ENCODE measurements at places on chromosomes 4 and X.

DNA sequence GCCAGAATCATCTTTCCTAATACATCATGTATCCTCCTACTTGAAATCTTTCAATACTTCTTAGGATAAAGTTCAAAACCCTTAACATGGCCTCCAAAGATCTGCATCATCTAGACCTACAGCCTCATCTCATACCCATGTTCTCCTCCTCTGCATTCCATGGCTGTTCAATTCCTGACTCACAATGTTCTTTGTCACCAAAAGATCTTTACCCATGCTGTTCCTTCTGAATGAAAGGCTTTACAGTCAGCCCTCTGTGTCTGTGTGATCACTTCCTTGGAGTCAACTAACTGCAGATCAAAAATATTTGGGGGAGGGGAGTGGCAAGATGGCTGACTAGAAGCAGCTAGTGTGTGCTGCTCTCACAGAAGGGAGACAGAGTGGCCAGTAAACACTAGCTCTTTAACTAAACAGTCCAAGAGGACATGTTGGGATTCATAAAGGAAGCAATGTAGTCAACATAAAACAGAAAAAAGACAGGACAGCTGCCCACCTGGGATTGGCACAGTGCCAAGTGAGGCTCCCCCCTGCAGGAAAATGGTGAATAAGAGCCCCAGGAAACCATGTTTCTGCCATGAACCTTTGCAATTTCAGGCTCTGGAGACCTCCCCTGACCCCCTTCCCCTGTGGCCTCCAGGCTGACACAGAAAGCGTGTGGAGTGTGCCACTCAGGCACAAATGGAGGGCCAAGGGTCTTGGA, 31.9 kb downstream of the CBR4 start:
- no peak for DNase-seq

GRCh38 chrX:154784149-154784995, 20.9 kb downstream of the MPP1 start:
- no peak for DNase-seq

GRCh38 chrX:124209792-124210576, 122.5 kb upstream of the TEX13D start:
- no peak for DNase-seq

- no peak for DNase-seq
These were observed 5.8 kb downstream of the WAS start for GRCh38 chrX:48689208-48689920.

DNA sequence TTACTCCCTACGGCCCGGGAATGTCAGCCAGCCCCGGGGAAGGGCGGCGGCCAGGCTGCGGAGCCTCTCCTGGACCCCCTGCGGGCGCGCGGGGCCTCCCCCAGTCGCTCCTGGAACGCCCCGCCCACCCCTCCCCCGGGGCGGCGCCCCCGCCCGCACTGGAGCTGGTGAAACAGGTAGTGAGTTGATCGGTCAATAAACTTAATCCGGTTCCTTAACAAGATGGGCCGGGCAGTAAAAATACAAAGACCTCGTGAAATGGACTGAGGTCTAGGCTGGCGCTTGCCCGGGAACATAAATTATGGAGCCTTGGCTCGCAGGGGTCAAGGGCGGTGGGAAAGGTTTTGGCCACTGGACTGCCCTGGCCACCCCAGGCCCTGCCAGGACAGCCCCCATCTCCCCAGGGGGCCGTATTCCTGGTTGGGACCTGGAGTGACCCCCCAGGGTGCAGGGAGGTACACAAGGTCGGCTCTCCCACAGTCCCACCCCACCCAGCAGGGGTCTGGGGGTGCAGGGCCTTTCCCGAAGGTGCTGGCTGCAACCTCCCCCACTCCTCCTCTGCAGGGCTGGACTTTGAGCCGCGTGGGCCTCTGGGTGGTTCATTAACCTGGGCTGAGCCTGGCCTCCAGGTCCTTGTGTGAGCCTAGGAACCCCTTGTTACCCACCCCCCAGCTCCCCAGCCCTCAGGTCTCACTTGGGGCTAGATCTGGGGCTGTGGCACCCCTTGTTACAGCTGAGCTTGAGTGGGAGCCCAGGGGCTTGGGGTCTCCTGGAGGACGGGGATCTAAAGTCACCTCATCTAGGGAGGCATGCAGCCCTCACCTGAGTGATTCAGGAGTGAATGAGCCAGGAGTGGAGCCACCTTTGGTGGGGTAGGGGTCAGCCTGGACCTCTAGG, 2.5 kb downstream of the FGFR3 start:
- DNase-seq, result no peak

DNA sequence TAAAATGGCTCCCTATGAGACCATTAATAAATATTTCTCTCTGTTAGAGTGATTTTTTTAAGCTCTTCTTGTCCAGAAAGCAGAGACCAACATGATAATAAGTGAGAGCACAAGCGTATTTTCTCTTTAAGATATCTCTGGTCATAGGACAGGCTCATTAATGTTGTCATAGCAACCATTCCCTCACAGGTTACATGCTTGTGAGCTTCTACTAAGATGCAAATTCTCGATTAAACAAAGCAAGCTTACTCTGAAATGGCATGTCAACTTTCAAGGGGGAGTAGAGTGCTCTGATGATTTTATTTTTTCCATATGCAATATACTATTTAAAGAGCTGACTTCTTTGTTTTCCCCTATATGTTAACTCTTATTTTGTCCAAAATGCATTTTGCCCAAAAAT, 487.2 kb upstream of the LCORL start:
- DNase-seq, result no peak

DNA sequence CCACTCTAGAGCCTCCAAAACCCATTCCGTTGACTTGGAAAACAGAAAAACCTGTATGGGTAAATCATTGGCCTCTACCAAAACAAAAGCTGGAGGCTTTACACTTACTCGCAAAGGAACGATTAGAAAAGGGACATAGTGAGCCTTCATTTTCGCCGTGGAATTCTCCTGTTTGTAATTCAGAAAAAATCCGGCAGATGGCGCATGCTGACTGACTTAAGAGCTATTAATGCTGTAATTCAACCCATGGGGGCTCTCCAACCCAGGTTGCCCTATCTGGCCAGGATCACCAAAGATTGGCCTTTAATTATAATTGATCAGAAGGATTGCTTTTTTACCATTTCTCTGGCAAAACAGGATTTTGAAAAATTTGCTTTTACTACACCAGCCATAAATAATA, 60.8 kb downstream of the ZNF732 start:
- peak; percentile 55 for DNase-seq

- no peak for DNase-seq
These were observed 43.2 kb downstream of the SCFD2 start for GRCh38 chr4:53322696-53323095.

- DNase-seq, result no peak
These were observed 116.2 kb downstream of the GATB start for GRCh38 chr4:151644622-151645021.

DNA sequence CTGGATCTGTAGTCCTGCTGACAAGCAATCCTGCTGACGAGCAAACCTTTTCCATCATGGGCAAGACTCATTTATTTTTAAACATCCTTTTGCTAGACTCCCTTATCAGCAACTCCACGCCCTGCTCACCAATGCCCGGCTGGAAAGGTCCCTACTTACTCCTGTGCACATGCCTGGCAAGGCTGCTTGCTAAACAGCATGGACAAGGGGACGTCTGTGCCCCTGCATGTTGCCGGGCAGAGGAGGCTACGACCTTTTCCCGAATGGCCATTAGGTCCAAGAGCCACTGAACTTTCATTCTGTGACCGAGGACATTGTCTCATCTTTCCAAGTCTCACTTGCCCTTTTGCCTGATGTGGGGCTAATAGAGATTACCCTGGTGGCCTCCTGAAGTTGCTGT, 98.6 kb downstream of the MGST2 start:
- no peak for DNase-seq

DNA sequence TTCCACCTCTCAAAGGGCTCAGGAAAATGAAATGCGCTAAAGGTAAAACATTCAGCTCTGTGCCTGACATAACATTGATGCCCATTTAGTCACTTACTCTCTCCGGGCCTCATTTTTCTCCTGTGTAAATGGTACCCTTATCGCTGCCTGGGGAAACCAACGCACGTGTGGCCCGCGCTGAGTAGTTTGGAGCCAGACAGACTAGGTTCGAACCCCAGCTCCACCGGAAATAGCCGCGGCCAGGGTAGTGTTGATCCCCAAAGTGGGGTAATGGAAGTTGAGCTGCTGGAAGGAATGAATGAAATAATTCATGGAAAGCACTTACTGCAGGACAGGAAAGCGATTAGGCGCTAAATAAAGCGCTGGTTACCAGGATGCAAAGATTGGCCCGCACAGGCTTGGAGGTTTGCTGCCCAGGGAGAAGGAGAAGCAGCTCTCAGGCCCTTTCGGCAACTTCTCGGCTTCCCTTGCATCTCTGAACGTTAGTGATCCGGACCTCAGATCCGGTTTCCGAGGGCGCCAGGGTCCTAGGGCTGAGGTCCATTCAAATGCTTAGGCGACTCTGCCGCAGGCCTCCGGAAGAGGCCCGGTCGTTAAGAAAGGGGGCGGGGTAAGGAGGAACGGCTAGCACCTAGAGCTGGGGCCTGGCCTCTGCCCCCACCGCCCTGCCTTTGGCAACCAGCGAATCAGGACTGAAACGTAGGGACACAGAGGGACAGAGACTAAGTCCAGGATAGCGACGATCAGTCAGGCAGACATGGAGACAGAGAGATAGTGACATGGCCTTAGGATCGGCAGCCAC, 13.3 kb downstream of the NKX3-2 start:
- no peak for DNase-seq

GRCh38 chr4:182257503-182257902, 14.3 kb downstream of the TENM3 start:
- no peak for DNase-seq

GRCh38 chr4:40607221-40607620, 22.4 kb downstream of the RBM47 start:
- DNase-seq, result no peak

GRCh38 chr4:3196670-3197359, 52.1 kb upstream of the MSANTD1 start:
- DNase-seq, result peak; percentile 19

DNA sequence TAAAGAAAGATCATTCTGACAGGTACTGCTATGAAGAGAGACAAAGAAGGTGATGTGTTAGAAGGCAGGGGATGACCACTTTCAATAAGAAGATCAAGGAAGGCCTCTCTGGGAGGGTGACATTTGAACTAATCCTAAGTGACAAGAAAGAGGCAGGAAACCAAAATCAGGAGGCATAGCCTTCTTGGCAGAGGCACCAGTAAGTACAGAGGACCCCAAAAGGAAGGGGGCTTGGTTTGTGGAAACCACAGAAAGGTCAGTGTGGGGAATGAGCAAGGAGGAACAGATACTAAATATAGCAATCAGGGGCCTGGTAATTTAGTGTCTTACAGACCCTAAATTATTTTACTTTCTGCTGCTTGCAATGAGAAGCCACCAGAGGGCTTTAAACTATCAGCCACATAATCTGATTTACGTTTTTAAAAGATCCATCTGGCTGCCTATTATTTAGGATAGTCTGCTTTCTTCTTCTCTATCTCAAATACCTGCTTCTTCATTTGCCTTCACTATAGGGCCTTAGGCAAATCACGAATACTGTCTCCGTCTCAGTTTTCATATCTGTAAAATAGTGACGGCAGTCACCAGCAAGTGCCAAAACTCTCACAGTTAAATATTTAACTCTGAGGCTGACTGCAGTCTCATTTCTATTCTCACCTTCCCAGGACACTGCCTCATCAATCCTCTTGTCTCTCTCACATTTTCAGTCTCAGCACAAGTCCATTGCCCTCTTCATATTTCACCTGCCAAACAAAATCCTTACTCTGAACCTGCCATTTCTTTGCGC, 16.7 kb downstream of the NR3C2 start:
- DNase-seq, result no peak

GRCh38 chr4:94766856-94767255, 9.1 kb downstream of the BMPR1B start:
- DNase-seq, result no peak

GRCh38 chr4:11489453-11490083, 60.9 kb upstream of the HS3ST1 start:
- DNase-seq, result no peak

DNA sequence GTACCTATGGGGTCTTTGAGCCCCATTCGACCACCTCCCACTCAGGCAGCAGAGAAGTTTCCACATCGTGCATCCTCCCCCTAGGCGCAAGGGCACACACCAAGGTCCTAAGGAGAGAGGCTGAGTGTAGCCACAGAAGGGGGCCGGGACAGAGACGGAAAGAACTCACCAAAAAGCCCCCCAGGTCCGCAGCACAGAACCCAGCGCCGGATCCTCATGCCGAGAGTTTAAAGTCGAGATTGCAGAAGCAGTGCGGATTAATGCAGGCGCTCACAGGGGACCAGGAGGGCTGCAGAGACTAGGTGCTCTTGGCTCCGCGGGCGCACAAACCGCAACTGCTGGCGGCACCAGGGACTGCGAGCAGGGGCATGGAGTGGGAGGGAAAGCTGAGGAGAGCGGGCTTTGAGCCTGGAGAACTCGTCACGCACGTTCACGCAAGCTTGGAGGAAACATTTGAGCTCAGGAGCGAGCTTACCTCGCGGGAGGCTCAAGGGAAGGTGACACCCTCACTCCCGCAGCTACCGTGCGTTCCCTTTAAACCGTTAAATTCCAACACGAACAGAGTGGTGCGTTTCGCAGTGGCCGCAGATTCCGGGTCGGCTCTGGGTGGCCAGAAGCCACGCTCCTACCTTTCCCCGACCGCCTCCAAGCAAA, 8.5 kb downstream of the NKX3-2 start:
- no peak for DNase-seq

GRCh38 chrX:155995321-155995875, 2.1 kb upstream of the IL9R start:
- DNase-seq, result no peak

- DNase-seq, result no peak
These were observed 116.4 kb downstream of the C4orf51 start for GRCh38 chr4:145796346-145796745.

GRCh38 chr4:151035911-151036310, 20.8 kb upstream of the LRBA start:
- DNase-seq, result no peak

- no peak for DNase-seq
These were observed 72.3 kb upstream of the EFHC2 start for GRCh38 chrX:44415639-44416386.

GRCh38 chr4:56739066-56739777, 58.1 kb upstream of the HOPX start:
- DNase-seq, result no peak

DNA sequence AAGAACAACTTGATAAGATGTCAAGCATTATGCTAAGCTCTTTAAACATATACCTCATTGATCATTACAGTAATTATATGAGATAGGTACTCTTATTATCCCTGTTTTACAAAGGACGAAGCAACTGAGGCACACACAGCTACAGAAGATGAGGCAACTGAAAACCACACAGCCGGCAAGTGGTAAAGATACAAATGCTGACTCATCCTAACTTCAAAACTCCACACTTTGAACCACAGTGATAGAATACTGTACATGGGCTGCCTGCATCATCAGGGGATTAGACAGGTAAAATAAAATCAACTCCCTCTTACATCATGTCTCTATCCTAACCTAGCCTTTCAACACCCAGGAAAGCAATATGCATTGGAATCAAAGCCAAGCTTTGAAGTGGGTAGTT, 47.8 kb downstream of the LHFPL1 start:
- no peak for DNase-seq
